ENCODE measurements at places on chromosomes 7 and 10.
A peak's percentile ranks its signal among the peaks of the same experiment; 100 is the strongest.

- no peak overlapping the region for H3K27ac ChIP-seq
- DNase-seq = no peak
These were observed 87.9 kb upstream of the IKZF1 start for GRCh38 chr7:50216626-50217025.

DNA sequence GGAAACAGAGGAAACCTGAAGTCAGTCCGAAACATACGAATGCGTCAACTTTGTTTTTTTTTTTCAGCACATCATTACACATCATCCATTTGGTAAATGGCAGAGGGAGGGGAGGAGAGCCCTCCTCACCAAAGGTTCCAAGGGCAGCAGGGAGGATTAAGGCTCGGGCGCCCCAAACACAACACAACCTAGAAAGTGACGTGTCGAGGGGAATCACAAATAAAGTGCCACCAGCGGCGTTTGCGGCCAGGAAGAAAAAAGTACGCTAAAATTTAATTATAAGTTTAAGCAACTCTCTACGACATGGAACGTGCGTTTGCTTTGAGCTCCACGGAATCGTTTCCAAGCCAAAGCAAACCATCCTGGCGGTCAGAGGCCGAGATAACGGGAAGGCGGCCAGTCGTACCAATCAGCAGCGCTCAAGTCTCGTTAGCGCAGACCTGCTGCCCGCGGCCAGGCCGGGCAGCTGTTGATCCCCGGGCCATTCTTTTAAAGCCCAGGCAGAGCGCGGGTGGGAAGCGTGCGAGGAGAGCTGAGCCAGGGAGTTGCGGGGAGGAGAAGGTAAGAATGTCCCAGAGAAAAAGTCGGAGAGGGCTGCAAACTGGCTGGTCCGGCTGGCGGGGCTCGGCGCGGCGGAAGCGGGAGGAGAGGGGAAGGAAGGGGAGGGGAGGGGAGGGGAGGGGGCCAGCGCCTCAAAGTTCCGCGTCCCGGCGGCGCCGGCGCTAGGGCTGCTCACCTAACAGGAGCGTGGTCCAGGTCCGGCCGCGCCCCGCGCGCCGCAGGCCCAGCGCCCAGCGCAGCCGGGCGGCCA is 719 bp downstream of the DPY19L1 start:
- peak overlapping the region; percentile 86 for H3K27ac ChIP-seq
- peak; percentile 50 for DNase-seq
- peaks cover 3% of the 10 kb centered on the region for H3K36me3 ChIP-seq
- H3K4me1 ChIP-seq = peaks cover 35% of the 10 kb centered on the region
- H3K4me3 ChIP-seq = peak overlapping the region; percentile 82
- peaks cover 1% of the 10 kb centered on the region for H3K27me3 ChIP-seq

- DNase-seq = no peak
- H3K36me3 ChIP-seq = peaks cover 24% of the 10 kb centered on the region
- H3K4me3 ChIP-seq = peak overlapping the region; percentile 96
- peak overlapping the region; percentile 87 for H3K27ac ChIP-seq
- H3K27me3 ChIP-seq = no peaks in the 10 kb centered on the region
- peaks cover 26% of the 10 kb centered on the region for H3K4me1 ChIP-seq
These were observed 588 bp downstream of the GET4 start for GRCh38 chr7:876972-877311.

DNA sequence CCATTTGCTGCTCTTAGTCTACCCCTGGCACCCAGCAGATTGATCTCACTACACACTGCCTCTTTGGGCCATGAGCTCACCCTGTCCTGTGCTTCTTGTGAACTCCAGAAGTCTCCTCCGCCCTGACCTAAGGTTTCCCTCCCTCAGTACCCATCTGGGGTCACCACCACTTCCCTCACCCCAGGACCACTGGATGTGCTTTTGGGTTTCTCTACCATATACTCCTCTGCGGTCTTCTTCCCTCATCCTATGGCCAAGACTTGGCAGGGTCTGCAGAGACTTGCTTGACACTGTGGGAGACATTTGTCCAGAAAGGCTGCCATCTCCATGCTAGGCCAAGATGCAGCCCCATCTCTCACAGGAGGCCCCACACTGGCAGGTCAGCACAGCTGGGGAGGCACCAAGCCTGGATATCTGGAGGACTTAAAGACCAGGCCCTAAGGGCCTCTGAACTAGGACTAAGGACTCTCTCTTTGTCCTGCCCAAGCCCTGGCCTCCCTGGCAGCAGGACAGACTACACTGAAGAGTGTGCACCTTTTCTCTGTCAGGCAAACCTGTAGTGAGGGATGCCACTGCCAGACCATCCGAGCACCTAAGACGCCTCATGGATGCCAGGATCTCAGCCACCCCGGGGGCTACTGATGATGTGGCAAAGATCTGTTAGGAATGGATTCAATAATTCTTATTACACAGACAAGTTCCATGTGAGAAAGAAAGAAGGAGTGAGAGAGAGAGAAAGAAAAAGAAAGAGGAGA is 134.6 kb downstream of the ZNF467 start:
- peaks cover 9% of the 10 kb centered on the region for H3K27me3 ChIP-seq
- H3K27ac ChIP-seq = no peak overlapping the region
- H3K4me1 ChIP-seq = no peaks in the 10 kb centered on the region
- H3K4me3 ChIP-seq = no peak overlapping the region
- no peaks in the 10 kb centered on the region for H3K36me3 ChIP-seq
- no peak for DNase-seq

DNA sequence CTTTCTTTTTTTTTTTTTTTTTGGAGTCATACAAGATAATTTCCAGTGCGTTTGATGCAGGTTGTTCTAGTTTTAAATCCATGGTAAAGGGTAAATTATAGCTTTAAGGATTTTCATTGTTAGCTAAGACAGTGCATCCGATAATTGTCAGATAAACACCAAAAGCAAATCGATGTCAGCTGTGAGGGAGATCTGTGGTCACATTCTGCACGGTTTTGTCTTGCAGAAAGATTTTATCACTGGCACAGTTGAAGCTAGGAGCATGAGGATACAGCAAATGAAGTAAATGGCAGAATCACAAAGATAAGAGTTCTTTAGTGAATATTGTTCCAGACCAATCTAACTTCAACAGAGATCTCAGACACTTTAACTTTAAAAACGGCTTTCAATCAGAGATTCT is 648.8 kb upstream of the COBL start:
- H3K27me3 ChIP-seq = no peaks in the 10 kb centered on the region

- H3K27ac ChIP-seq = no peak overlapping the region
- H3K27me3 ChIP-seq = no peaks in the 10 kb centered on the region
- H3K36me3 ChIP-seq = no peaks in the 10 kb centered on the region
- no peaks in the 10 kb centered on the region for H3K4me1 ChIP-seq
- no peak overlapping the region for H3K4me3 ChIP-seq
These were observed 32.0 kb downstream of the GBX1 start for GRCh38 chr7:151135525-151135845.

DNA sequence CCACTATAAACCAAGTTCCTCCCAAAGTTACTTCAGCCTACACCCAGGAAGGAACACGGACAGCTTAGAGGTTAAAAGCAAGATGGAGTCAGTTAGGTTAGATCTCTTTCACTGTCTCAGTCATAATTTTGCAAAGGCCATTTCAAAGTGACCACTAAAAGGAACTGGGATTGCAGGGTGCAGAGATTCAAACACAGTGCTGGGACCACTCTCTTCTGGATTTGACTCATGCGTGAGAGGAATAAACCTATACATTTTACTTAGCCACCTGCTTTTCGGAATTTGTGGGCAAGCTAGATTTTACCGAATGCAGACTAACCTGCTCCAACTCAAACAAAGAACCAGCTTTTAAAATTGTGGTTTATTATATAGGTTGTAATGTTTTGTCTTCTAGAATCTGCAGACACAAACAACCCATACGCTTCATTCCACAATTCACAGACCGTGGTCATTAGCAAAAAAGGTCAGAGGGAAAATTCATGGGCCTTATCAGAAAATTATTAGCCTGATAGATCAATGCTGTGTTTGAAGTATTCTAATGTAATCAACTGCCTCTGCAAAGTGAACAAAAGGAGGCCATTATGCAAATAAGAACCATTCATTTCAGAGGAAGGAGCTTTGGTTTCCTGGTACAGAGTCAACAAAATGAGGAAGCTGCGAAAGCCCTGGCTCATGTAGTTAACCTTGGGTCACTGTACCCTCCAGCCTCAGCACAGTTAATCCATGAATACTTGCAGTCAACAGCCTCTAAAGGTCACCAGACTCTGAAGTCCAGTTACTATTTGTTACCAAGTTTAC is 342.7 kb upstream of the KLF6 start:
- no peaks in the 10 kb centered on the region for H3K27me3 ChIP-seq
- H3K4me3 ChIP-seq = no peak overlapping the region
- DNase-seq = peak; percentile 39
- H3K27ac ChIP-seq = peak overlapping the region; percentile 81
- H3K36me3 ChIP-seq = peaks cover 48% of the 10 kb centered on the region
- peaks cover 33% of the 10 kb centered on the region for H3K4me1 ChIP-seq

- no peaks in the 10 kb centered on the region for H3K36me3 ChIP-seq
- no peak for DNase-seq
- no peak overlapping the region for H3K4me3 ChIP-seq
- no peaks in the 10 kb centered on the region for H3K27me3 ChIP-seq
These were observed 68.7 kb downstream of the MBL2 start for GRCh38 chr10:52703898-52704297.

DNA sequence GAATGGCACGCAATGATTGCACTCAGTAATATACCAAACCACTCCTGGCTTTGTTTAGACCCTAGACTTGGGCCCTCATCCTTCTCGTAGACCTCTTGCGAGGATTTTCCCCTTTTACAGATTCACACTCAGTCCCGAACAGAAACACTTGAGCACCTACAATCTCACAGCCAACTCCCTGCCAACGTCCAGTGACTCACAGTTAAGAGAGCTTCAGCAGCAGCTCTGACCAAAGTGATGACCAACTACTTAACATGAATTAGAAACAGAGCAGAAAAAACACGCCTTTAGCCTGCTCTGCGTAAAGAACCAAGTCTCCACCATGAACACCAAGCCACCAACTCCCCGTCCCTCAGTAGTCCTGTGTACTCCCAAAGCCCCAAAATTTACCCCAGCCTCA is 2.2 kb downstream of the DNAJC30 start:
- H3K27ac ChIP-seq = no peak overlapping the region
- peak overlapping the region; percentile 36 for H3K4me3 ChIP-seq
- H3K27me3 ChIP-seq = no peaks in the 10 kb centered on the region
- peaks cover 19% of the 10 kb centered on the region for H3K36me3 ChIP-seq
- peaks cover 34% of the 10 kb centered on the region for H3K4me1 ChIP-seq

GRCh38 chr10:92010047-92010735 is 86.6 kb downstream of the BTAF1 start:
- H3K4me1 ChIP-seq = peaks cover 16% of the 10 kb centered on the region
- H3K27ac ChIP-seq = no peak overlapping the region
- H3K27me3 ChIP-seq = no peaks in the 10 kb centered on the region
- DNase-seq = no peak
- H3K36me3 ChIP-seq = peaks cover 51% of the 10 kb centered on the region

- no peak for DNase-seq
- no peak overlapping the region for H3K4me3 ChIP-seq
- no peaks in the 10 kb centered on the region for H3K36me3 ChIP-seq
- H3K4me1 ChIP-seq = no peaks in the 10 kb centered on the region
- peaks cover 2% of the 10 kb centered on the region for H3K27me3 ChIP-seq
These were observed 311.4 kb downstream of the PARD3 start for GRCh38 chr10:34503704-34504103.

DNA sequence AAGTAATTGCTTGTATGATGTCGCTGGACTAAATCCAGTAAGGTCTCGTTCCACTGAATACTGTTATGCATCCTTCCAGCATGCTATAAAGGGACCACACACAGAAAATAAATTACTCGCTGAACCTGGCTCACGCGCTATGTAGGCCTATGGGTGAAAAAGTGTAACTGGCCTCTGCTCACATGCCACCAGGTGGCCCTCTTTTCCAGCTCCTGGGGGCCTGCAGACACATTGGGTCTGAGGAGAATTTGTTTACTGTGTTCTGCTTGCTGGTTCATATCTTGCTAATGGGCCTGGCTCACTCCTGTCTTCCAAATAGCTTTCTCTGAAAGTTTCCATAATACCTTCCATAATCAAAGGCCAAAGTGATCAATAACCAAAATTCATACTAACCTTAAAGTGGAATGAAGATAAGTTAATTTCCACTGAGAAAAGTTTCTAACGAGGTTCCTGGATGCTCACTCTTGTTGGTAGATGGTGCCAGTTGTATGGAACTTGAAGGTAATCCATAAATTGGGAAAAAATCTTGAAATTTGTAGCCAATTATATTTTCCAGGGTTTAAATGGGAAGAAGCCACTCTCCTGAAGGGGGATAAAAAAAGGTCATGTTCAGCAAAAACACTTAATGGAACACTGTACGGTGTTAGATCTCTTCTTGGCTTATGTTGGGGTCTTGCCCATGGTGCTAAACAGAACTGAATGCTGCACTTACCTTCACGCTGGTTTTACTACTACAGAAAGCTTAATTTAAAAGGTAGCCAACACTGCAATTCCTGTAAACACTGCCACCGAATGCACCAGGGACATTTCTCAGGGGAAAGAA is 27.0 kb upstream of the ZPBP start:
- no peak overlapping the region for H3K27ac ChIP-seq
- H3K36me3 ChIP-seq = no peaks in the 10 kb centered on the region
- no peaks in the 10 kb centered on the region for H3K4me1 ChIP-seq
- peaks cover 34% of the 10 kb centered on the region for H3K27me3 ChIP-seq
- H3K4me3 ChIP-seq = no peak overlapping the region
- DNase-seq = peak; percentile 47

DNA sequence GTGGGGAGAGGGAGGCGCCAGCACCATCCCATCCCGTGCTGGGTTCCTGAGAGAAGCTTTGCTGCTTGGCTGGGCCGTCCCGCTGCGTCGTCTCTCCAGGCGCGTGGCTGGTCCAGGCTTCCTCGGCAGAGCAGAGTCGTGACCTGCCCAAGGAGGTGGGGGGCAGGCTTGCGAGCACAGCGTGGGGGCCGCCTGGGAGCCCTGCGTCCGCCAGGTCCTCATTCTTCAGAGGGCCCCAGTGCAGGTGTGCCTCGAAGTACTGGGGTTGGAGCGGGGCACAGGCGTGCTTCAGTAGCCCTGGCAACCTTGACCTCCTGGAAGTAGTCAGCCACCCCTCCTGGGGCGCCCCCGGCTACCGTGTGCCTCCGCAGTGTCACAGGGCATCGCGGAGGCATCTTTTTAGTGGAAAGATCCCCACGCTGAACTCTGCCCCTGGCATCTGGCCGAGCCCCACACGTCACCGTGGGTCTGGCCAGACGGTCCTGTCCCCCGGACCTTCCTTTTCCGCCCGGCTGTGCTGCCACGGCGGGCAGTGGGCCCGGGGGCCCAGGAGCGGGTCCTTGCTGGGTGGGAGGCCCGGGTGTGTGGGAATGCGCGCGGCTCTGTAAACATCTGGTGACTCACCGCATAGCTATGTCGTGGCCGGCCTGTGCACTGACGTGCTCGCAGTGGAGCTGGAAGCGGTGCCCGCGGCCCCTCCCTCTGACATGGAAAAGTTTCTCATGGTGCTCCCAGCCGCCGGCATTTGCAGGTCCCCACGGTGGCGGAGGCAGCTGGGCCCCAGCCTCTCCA is 6.4 kb downstream of the MAFK start:
- H3K36me3 ChIP-seq = peaks cover 13% of the 10 kb centered on the region
- H3K4me3 ChIP-seq = no peak overlapping the region
- DNase-seq = no peak
- H3K27me3 ChIP-seq = no peaks in the 10 kb centered on the region
- H3K4me1 ChIP-seq = peaks cover 25% of the 10 kb centered on the region
- H3K27ac ChIP-seq = no peak overlapping the region

- DNase-seq = no peak
- H3K4me1 ChIP-seq = no peaks in the 10 kb centered on the region
- no peaks in the 10 kb centered on the region for H3K36me3 ChIP-seq
- no peaks in the 10 kb centered on the region for H3K27me3 ChIP-seq
These were observed 52.6 kb downstream of the ZNF37A start for GRCh38 chr10:38146579-38147333.

- no peak overlapping the region for H3K27ac ChIP-seq
- no peaks in the 10 kb centered on the region for H3K27me3 ChIP-seq
- H3K4me3 ChIP-seq = no peak overlapping the region
- DNase-seq = no peak
These were observed 548.0 kb downstream of the MAGI2 start for GRCh38 chr7:78905436-78905835.
